Small intestine (tissue), 16 donors: ENCODE measurements at places on chromosomes 2 and 18. TPM values are rescaled to one million over a fixed set of nuclear protein-coding genes. Genes with fewer than 3 reads are reported as not detected.

The RAD51AP2 gene
- polyA plus RNA-seq: 0.03 TPM

The POU3F3 gene
- 0.15 TPM for polyA plus RNA-seq

The SGPP2 gene
- polyA plus RNA-seq: 19.1 TPM

The CCDC102B gene
- 0.45 TPM for polyA plus RNA-seq

The AOX1 gene
- 1.9 TPM for polyA plus RNA-seq

The MTCL1 gene
- 7.6 TPM for polyA plus RNA-seq
